ENCODE measurements at places on chromosomes 4 and X.

- DNase-seq: no peak
These were observed 200.7 kb downstream of the SOWAHB start for GRCh38 chr4:76697129-76697803.

- no peak for DNase-seq
These were observed 46.1 kb downstream of the MBNL3 start for GRCh38 chrX:132442691-132443090.

- DNase-seq: no peak
These were observed 126.2 kb downstream of the SORBS2 start for GRCh38 chr4:185685804-185686203.

GRCh38 chr4:89519771-89520320, 212.2 kb upstream of the GPRIN3 start:
- DNase-seq: no peak

- DNase-seq: no peak
These were observed 162.0 kb downstream of the FAM47B start for GRCh38 chrX:35104626-35105025.

- DNase-seq: peak; percentile 38
These were observed 21.2 kb downstream of the SLC2A9 start for GRCh38 chr4:9999956-10000561.

- DNase-seq: peak; percentile 35
These were observed 24.4 kb downstream of the TNIP3 start for GRCh38 chr4:121139533-121140222.

- DNase-seq: no peak
These were observed 46.4 kb upstream of the GPM6B start for GRCh38 chrX:13863324-13863723.

- no peak for DNase-seq
These were observed 99.8 kb downstream of the ARHGAP10 start for GRCh38 chr4:147831551-147832171.

DNA sequence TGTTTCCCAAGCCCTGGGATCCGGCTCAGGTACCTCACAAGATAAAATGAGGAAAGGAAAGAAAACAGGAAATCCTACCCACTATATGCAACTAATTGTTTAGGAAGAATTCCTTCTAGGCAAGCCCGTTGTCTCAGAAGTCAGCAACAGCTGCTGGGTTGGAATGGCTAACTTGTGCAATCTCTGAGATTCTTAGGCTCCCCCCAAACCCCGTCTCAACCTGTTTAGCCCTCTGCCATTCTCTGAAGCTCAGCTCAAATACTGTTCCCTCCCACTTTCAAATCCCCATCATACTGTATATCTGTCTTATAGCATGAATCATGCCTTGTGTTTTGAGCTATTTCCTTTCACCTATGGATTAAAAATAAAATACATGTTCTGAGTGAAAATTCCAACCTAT, 28.9 kb downstream of the STARD8 start:
- no peak for DNase-seq

GRCh38 chr4:5751666-5752375, 40.8 kb downstream of the EVC start:
- DNase-seq: no peak

GRCh38 chrX:19758539-19758938, 128.9 kb downstream of the SH3KBP1 start:
- DNase-seq: no peak

DNA sequence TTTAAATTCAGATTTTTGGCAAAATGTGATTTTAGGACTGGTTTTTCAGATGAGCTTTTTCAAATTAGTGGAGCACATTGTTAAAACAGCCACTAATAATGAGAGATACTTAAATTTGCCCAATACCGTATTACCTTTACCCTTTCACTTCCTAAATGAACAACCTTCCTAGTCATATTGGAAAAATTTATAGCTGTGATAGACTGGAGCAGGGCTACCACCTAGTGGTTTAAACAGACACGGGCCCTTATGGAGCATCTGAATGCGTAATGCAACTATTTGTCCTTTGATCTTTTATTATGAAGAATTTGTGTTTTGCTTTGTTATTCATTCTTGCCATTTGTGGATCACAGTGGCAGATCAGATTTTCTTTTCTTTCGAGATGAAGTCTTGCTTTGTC, 72.7 kb downstream of the KDM6A start:
- DNase-seq: no peak

- DNase-seq: no peak
These were observed 491.1 kb downstream of the PACRGL start for GRCh38 chr4:21191317-21191716.

- DNase-seq: no peak
These were observed 2717.2 kb downstream of the PCDH7 start for GRCh38 chr4:33437406-33437805.

DNA sequence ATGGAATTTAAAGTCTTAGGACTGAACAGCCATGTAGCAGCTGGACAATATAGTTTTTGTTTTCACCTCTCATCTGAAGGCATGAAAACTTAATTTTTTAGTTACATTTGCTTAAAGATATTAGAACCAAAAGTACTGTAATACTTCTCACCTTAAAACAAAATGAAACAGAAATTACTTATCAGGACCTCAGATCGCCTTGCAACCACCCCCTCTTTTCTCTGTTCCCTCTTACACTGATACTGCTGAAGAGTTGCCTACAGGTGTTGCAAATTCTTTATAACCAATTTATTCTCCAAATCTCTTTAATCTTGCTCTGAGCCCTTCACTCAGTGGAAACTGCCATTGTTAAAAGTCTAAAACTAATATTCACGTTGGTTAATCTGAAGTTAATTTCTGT, 145.0 kb downstream of the SPCS3 start:
- peak; percentile 62 for DNase-seq

- DNase-seq: no peak
These were observed 549.1 kb upstream of the EPHA5 start for GRCh38 chr4:66219401-66219800.

GRCh38 chr4:88391703-88392102, 13.1 kb downstream of the HERC6 start:
- no peak for DNase-seq

DNA sequence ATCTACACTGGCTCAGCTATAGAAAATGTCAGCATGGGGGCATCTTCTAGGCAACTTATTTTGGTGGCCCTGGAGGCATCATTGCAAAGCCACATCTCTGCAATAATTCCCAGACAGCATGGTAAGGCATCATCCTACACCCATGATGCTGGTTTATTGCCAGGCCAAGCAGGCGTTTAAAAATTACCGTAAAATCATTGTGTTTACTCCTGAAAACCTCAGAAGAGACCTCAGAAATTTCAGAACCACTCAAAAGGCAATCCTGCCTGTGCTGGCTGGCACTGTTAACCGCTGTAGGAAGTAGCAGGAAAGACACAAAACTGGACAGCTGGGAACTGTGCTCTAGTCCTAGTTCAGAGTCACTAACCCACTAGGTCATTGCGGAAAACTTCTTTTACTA, 63.2 kb downstream of the MID1 start:
- no peak for DNase-seq

- no peak for DNase-seq
These were observed 19.2 kb downstream of the MEPE start for GRCh38 chr4:87851953-87852352.

- DNase-seq: peak; percentile 32
These were observed at the start of gene FRAS1 for GRCh38 chr4:78057135-78057599. FRAS1 (plus strand) TSS chr4:78057323; CDS start chr4:78058010, 687 bp downstream.

DNA sequence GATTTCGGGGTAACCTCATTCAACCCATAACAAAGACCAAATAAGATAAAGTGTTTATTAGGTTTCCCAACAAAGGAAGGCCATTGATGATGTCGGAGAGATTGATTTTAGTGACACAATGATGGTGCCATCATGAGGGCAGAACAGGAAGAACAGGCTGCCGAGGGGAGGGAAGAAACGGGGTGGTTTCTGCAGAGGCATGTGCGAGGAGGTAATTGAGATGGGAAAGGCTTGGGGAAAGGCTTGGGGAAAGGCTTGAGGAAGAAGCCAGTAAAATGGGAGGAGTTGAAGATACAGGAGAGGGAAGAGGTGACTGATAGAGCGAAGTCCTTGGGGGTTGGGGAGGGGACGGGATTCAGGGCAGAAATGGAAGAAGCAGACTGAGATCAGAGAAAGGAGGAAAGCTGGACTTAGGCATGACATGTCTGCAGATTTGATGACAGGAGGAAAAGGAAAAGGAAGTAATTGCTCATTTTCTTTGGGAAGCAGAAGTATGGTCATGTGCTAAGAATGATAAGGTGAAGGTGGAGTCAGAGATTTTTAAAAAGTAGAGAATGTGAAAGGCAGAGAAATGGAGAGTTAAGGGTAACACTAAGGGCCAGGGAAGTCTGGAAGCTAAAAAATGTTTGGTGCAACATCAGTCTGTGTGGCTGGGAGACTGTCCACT, 6.0 kb downstream of the HPSE start:
- no peak for DNase-seq

DNA sequence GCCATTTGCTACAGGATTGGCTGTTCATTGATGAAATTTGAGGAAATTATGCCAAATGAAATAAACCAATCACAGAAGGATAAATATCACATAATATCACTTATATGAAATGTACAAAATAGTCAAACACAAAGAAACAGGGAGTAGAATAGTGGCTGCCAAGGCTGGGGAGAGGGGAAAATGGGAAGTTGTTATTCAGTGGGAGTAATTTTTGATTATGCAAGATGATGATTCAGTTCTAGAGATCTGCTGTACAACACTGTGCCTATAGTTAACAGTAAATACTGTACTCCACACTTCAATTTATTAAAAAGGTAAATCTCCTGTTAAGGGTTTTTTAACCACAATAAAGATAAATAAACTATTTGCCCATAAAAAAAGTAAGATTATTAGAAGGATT, 101.1 kb downstream of the TMA16 start:
- DNase-seq: no peak

- DNase-seq: no peak
These were observed 138.6 kb upstream of the SFRP2 start for GRCh38 chr4:153927451-153927850.

GRCh38 chrX:105837232-105837631, 14.9 kb downstream of the NRK start:
- no peak for DNase-seq

DNA sequence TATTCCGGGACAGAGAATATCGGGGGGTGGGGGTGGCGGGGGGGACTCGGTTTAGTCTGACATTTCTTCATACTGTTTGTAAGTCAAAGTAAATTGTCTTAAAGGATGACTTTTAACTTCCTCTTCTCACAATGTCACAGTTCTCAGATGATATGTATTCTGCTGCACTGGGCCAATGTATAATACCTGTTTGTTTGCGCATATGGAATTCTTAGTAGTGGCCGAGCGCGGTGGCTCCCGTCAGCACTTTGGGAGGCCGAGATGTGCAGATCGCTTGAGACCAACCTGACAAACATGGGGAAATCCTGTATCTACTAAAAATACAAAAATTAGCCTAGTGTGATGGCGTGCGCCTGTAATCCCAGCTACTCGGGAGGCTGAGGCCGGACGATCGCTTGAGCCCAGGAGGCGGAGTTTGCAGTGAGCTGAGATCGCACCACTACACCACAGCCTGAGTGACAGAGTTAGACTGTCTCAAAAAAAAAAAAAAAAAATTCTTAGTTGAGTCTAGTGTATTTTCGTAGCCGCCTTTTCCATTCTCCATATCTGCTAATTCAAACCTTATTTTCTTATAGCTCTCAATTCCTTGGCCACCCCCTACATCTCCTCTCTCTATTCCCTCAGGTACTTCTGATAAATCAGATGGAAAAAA, 851 bp downstream of the POLR2B start:
- DNase-seq: no peak

DNA sequence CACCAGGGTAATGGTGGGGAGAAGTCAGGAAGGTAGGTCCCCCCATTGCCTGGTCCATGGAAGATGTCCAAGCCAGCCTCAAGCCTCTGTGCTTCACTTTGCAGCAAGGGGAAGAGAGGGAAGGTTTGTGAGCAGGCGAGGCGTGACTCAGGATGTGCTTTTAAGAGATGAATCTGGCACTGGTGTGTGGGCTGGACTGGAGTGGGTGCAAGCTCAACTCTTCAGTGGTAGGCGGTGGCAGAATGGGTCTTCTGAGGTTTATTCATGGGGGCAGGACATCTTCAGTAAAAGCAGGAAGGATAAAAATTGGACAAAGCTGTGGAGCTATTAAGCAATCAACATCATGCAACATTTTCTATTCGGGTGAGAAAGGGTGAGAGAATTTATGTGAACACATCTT, 19.4 kb downstream of the GPM6B start:
- DNase-seq: no peak

Data from GM10248 (cell line).